Central memory CD8-positive, alpha-beta T cell (primary cell): ENCODE measurements at places on chromosomes 1 and 21.

GRCh38 chr1:167628741-167629515 lies 1.1 kb upstream of the RCSD1 start:
- DNase-seq = no peak

- DNase-seq = no peak
Observed at GRCh38 chr1:15626269-15626950, 9.2 kb downstream of the DDI2 start.

DNA sequence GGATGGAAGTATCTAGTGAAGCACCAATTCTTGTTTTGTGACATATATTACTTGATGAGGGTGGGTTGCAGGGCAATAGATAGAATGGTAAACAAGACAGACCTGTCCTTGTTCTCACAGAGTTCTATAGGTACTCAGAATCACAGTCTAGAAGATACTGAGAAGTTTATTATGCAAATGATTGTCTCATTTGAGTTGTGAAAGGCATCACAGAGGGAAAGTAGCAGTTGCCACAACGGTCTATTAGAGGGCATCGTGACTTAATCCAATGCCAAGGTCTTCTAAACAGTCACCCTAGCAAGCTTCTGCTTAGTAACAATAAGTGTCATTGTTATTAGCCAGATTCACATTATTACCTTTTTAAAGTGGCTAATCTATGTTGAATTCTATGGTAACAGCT lies 574.8 kb upstream of the ZRANB2 start:
- DNase-seq = no peak

- no peak for DNase-seq
Observed at GRCh38 chr1:30533141-30533540, 190.2 kb downstream of the MATN1 start.

DNA sequence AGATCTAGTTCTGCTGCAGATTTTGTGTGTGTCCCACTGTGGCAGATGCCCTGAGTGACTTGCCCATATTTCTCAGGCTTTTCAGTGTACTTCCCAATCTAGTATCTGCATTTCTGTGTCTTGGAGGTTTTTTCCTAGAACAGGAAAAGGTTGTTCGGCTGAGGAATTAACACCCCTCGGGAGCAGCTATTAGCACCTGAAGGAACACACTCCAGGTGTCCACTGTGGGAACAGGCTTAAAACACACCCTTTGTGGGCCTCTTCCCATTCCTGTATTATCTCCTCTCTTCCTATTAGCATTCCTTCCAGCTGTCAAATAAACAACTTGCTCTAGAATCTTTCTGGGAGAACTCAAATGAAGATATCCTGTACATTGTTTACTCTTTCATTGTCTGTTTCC lies 178.3 kb downstream of the HMCN1 start:
- no peak for DNase-seq

DNA sequence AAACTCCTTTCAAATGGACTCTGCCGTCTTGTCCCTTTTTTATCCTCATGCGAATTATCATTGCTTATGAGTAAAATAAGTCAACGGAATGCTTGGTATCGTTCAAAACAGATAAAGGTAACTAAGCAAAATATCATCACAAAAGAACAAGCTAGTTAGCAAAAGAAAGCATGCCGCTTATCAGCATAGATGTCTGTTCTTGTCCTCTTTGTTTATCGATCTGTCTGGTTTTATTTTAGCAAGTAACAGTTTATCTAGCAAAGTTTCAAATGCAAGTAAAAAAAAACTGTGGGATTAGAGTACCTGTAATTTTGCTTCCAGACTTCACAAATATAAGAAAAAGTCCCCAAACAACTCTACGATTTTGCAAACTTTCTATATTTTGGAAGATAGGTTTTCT lies 561.5 kb downstream of the USP25 start:
- DNase-seq = no peak

GRCh38 chr1:60833173-60833572 lies 249.2 kb upstream of the NFIA start:
- no peak for DNase-seq

DNA sequence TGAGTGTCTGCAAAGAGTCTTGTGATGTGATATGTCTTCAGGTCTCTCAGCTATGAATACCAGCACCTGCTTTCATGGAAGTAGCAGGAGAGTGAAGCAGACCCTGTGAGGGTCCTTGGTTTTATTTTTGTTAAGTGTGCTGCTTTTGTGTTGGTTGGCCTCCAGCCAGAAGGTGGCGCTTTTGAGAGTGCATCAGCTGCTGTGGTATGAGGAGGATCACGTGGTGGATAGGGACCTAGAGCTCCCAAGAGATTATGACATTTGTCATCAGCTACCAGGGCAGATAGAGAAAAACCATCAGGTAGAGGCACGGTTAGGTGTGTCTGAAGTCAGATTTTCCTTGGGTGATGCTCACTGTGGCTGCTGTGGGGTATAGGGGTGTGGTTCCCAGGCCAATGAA lies 1232.1 kb downstream of the MRPL39 start:
- DNase-seq = no peak

DNA sequence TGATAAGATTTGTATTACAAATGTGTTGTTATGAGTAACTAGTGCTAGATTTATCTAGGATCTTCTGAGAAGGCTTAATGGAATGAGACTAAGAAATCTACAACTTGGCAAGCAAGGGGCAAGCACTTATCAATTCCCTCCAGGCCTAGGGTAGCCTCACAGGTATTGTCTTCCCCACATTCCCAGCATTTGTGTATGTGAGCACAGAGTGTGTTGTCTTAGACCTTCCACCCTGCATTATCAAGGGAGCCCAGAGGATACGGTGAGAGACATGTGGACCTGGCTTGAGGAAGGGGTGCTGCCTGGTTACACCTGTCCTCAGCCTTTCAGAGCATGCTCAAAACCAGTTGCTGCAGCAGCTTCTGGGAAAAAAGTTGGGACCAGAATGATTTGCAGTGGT lies 327.2 kb downstream of the MRPL39 start:
- DNase-seq = no peak

- no peak for DNase-seq
Observed at GRCh38 chr1:8120693-8121260, 94.7 kb upstream of the ERRFI1 start.

GRCh38 chr1:17228619-17229018 lies 20.3 kb upstream of the PADI3 start:
- DNase-seq = no peak

GRCh38 chr21:36700295-36700970 lies 1.5 kb downstream of the SIM2 start:
- no peak for DNase-seq

DNA sequence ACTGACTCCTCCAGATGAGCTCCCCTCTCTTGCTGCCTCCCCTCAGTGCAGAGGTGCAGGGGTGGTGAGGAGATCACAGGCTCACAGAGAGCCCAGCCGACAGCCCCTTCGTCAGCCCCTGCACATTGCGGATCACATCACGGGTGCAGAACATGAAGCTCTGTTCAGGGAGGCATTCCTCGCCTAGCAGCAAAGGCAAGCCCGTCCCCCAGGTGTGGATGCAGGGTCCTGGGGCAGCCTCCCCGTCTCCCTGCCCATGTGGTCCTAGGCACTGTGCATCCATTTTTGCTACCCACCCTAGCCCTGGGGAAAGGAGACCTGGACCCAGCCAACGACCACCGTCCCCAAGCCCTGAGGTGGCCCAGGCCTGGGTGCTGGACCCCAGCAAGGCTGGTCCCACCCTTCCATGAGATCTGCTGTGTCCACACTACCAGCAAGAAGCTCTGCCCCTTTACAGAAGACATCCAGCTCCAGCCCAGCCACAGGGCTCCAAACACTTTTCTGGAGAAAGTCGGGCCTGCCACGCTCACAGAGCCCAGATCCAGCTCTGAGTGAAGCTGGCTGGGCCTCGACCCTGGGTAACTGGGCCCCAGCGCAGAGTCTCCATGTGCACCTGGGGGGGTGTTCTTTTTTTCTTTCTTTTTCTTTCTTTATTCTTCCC lies 248.7 kb downstream of the NPHP4 start:
- no peak for DNase-seq

DNA sequence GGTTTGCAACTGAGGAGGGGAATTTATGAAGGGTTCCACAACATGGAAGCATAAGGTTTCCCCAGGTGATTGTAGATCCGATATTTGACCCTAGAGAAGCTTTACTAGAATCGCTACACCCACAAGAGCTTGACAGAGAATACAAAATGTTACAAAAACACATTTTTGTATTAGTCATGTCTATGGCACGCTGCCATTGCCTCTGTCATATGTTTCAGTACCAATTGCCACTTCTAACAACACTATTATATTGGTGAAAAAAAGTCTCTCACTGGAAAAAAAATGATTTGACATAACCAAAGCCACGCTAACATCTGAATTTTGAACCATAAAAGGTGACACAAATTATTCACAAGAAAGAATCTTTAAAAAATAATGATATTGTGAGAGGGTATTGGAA lies 214.5 kb downstream of the KCNT2 start:
- no peak for DNase-seq

GRCh38 chr1:177863796-177864195 lies 106.1 kb downstream of the SEC16B start:
- no peak for DNase-seq

DNA sequence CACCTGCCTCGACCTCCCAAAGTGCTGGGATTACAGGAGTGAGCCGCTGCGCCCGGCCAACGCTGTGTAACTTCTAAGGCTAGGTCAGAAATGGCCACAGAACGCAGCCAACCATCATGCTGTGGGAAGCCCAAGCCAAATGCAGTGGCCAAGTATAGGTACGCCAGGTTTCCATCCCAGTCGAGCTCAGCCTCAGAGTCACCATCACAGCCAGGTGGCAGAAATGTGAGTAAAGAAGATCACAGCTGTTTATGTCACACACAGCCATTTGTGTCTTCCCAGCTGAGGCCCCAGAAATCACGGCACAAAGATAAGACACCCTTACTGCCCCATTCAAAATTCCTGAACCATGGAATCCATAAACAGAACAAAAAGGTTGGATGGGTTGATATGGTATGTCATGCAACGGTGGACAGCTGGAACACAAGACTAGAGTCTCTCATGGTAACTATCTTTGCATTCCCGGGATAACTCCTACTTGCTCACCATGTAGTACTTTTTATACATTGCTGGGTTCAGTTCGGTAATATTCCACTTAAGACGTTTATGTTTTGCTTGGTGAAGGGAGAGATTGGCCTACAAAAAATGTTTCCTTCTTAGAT lies 84.3 kb downstream of the SLC45A1 start:
- DNase-seq = no peak

DNA sequence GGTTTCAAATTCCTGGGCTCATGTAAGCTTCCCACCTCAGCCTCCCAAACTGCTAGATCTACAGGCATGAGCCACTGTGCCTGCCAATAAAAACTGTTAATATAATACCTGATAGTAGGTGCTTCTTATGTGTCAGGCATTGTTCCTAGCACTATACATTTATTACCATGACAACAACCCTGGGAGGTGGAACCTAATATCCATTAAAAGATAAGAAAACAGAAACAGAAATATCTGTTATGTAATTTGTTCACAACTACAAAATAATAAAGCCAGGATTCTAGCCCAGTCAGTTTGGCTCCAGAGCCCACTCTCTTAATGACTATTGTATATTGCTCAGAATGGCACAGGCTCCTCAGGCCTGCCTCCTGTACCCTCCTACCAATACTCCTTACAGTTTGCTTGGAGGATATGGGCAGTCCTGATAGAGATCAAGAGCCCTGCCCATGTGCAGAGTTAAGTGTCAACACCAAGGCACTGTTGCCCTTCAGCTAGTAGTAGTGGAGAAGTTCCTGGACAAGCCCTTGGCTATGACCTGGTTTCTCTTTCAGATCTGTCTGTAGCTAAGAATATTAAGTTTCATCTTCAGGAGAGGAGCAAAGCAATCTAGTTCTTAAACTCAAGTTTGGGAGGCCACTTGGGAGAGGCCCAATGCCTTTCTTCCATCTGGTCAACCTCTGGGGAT lies 22.4 kb downstream of the RPL5 start:
- DNase-seq = no peak

- DNase-seq = no peak
Observed at GRCh38 chr1:89130716-89131115, 4.8 kb upstream of the GBP2 start.

- no peak for DNase-seq
Observed at GRCh38 chr1:167538657-167539056, 14.9 kb downstream of the CREG1 start.

GRCh38 chr1:182087719-182088350 lies 26.3 kb upstream of the ZNF648 start:
- DNase-seq = no peak

DNA sequence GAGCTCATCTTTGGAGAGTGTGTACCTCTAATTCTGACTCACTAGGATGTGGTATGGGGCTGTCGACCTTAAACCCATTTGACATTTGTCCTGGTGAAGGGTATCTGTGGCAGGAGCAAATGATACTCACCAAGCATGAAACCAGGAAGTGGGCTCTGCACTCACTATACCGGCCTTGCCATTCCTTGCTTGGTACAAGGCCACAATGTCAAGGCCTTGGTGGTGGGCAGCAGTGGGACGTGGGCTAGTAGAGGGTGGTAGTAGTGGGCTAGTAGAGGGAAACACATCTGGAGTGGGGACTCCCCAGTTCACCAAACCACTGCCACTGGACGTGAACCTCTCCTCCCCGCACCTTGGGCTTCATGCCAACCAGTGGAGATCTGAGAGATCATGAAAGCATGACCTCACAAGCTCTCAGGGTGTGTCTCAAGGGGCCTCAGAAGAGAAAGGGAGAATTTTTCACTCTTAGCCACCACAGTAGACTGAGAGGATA lies 11.5 kb downstream of the TNFSF4 start:
- DNase-seq = no peak

DNA sequence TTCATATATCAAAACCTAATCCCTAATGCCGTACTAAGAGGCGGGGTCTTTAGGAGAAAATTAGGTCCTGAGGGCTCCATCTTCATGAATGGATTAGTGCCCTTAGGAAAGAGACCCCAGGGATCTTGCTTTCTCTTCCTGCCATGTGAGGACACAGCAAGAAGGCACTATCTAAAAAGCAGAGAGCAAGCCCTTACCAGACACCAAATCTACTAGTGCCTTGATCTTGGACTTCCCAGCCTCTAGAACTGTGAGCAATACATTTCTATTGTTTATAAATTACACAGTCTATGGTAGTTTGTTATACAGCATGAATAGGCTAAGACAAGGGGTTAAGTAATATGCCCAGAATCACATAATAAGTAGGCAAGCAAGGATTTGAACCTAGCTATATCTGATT lies 42.9 kb downstream of the STYXL2 start:
- DNase-seq = no peak
